ENCODE measurements at places on chromosomes 11 and 22.

DNA sequence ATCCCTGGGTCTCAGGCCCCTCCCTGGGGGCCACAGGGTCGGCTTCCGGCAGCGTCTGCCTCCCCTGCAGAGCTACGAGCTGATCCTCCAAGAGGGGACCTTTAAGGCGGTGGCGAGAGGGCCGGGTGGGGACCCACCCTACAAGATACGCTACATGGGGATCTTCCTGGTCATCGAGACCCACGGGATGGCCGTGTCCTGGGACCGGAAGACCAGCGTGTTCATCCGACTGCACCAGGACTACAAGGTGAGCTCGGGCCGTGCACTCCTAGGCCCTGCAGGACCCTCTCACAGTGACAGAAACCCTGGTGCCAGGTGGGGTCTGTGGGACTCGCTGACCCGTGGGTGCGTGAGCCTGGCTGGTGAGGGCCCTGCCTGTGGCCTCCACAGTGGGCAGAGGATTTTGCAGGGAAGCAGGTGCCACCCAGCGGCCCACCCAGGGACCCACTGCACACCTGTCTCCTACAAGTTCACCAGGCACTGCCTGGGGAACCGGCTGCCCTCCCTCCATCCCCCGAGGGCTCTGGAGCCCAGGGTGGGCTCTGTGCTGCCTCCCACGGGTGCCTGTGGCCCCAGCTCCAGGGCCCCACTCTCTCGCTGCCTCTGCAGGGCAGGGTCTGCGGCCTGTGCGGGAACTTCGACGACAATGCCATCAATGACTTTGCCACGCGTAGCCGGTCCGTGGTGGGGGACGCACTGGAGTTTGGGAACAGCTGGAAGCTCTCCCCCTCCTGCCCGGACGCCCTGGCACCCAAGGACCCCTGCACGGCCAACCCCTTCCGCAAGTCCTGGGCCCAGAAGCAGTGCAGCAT is 13.7 kb downstream of the MUC5B start:
- no peak for DNase-seq

DNA sequence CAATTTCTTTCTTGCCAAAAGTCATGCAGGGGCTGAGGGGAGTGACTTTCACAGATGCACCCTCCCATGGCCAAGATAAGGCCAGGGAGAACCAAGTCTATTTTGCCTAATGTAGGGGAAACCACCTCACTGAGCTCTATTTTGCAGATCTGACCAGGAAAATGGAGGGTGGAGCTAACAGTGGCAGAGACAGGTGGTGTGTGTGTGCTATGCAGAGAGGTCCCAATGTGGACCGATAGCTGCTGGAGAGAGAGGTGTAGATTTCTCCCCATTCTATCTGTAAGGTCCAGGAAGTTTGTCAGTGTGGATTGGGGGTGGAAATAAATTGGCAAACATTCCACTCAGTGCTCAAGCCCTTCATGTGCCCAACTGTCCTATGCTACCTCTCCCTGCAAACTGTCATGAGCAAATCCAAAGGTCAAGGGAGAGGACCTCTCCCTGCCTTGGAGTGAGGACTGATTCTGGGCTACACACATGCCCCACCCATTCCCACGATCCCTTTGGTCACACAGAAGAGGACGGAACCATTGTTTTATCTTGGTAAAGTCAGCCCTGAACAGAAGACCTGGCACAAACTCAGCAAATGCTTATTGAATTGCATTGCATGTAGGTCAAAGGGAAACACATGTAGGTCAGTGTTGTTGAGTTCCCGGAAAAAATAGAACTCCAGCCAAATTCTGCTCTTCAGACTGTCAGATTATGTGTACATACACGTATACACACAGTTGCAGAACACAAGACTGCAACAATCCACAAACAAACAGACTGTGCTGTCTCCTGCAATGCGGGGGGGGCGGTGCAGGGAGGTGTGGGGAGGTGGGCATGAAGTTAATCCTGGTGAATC is 65.9 kb downstream of the C11orf58 start:
- no peak for DNase-seq

GRCh38 chr22:31218565-31219262 is 6.6 kb downstream of the LIMK2 start:
- DNase-seq, result no peak

DNA sequence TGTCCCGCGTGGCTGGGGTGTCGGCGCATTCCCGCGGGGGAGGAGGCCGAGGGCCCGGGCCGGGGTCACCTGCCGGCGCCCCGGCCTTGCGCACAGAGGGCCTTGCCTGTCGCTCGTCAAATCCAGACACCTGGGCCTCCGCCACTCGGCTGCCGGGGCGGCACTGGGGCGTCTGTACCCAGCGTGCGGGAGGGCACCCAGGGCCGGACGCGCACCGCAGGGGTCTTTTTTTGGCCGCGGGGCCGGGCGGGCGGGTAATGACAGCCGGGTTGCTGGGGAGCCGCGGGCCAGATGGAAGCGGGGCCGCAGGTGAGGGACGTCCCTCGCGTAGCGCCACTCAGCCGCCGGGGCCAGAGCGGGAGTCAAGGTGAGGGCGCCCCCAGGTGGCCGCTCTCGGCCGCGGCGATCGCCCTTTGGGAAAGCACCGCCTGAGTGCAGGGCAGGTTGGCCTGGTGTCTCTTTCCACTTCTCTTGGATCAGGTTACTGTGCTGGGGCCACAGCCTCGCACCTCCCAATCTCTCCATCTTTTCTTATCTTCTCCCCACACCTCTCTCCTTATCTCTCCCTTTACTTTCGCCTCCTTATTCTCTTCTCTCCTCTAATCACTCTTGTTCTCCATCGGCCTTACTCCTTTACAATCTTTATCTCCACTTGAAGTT is 3.5 kb downstream of the PHLDB1 start:
- DNase-seq, result peak; percentile 27

All from NK-92 treated with Interleukin-12 subunit alpha and Interleukin-12 subunit beta, amount 100 ng/mL, for 24 hours (cell line).